SK-N-MC (cell line): ENCODE measurements at places on chromosomes 2 and 18.

- peak; percentile 64 for DNase-seq
Observed at GRCh38 chr2:216339456-216340279, 32.6 kb downstream of the MARCHF4 start.

DNA sequence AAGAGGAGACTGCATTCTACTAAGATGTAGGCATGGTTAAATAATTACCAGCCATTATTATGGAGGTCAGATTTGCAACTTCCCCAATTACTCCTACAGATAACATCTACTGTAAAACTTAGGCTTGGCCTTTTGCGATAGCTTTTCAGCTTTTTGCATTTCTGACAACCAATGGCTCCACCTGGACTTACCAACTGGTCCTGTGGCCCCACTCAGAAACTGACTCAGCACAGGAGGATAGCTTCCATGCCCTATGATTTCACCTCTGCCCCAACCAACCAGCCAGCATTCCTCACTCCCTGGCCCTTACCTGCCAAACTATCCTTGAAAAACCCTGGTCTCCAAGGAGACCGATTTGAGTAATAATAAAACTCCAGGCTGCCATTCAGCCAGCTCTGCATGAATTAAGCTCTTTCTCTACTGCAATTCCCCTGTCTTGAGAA lies 28.2 kb downstream of the TUBB6 start:
- DNase-seq = no peak

DNA sequence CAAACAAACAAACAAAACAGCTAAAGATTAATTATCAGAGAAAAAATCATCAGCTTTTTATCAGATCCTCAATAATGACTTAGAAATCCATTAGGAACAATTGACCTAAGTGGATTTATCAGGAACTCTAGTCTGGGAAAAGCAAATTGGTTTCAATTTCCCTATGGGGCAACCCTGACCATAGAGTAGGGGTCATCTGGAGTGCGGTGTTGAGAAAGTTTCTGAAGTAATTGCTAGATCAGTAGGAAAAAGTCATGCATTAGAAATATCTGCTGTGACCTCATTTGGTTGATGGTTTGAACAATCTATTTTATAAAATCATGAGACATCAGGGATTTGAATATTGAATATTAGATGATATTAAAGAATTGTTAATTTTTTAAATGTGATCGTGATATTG lies 507.9 kb downstream of the TXNL1 start:
- no peak for DNase-seq

DNA sequence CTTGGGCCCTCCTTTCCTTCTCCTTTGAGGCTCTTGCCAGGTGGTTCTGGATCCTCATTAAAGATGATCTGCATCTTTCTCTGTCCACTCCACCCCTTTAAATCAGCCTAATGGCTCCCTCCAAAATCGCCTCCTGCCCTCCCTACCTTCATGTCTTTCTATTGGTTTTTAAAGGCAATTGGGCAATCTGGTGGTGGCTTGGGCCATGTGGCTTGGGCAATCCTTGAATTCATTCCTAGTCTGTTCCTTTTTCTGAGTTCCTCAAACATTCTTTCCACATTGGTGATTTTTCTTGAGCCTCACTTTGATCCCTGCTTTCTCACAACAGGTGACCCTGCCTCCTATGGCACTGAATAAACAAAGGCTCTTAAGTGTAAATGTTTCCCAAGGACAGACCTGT lies 266.2 kb upstream of the REV1 start:
- no peak for DNase-seq

DNA sequence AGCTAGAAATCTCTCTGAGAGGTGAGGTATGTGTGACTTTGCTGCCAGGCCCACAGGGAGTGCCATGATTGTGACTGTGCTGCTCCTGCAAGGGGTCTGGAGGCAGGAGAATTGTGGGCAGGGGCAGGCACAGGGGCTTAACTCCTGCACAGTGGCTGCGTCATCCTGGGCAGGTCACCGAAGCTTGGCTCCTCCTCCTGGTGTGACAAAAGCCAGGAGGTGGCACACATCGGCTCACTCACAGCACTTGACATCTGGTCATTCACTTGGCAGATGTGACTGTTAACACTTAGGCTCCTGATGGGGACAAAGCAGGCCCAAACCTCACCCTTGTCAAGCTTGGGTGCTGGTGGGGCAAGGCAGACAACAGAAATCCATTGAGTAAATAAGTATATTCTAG lies 36.4 kb upstream of the GLI2 start:
- DNase-seq = no peak

DNA sequence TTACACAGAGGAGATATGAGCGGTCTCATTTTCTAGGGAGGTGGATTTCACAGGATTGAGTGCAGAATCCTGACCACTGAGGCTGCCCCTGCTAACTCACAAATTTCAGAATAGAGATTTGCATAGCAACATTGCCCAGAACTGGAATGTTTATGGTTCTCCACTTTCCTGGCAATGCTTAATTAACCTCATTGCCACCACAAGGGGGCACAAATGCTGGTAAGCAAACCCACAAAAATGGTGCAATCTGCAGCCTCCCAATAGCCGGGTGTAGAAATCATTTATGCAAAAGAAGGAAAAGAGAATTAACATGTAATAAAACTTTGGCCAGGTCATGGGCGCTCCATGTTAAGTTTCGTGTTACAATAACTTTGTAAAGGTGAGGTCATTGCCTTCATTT lies 112.4 kb downstream of the CYRIA start:
- no peak for DNase-seq

GRCh38 chr2:210072922-210073509 lies 70.6 kb downstream of the RPE start:
- DNase-seq = peak; percentile 6

GRCh38 chr2:208175069-208175839 lies 11.9 kb upstream of the CRYGA start:
- peak; percentile 84 for DNase-seq

- DNase-seq = no peak
Observed at GRCh38 chr2:162635706-162636105, 202.9 kb downstream of the KCNH7 start.

GRCh38 chr2:60354713-60355112 lies 198.7 kb downstream of the BCL11A start:
- DNase-seq = no peak

- DNase-seq = no peak
Observed at GRCh38 chr18:3151399-3152264, 68.1 kb downstream of the MYOM1 start.

GRCh38 chr2:181203412-181203811 lies 223.0 kb downstream of the UBE2E3 start:
- no peak for DNase-seq

GRCh38 chr2:23859983-23860382 lies 66.9 kb downstream of the ATAD2B start:
- DNase-seq = no peak

DNA sequence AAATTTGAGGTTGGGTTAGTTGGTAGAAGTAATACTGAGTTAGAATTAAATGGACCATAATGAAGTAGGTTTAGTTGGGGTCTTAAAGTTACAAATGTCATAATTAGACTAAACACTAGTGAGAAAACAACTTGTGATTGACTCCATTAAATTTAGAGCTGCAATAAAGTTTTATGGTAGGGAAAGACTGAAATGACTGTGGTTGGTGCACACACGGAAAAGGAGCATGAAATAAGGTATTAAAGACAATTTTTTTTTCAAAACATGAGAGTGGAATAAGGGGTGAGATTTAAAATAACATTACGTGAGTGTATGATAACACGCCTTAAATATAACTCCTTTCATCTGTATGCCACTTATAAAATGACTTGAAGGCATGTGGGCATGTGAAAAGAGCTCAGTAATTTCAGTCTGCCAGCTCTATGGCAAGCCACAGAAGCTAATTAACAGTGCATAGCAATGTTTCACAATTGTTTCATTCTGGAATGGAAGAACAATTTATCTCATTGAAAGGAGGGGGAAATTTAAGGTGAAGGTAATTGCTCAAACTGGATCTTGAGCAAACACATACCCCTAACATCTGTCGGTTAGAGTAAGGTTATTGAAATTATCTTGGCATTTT lies 1.4 kb downstream of the FRZB start:
- DNase-seq = no peak

GRCh38 chr2:99067871-99068625 lies 73.5 kb upstream of the C2orf15 start:
- no peak for DNase-seq
